Activated CD4-positive, CD25-positive, alpha-beta regulatory T cell (primary cell): ENCODE measurements at places on chromosomes 3 and 15.

GRCh38 chr3:23553353-23553752 lies 252.4 kb upstream of the UBE2E1 start:
- DNase-seq: no peak

GRCh38 chr3:160005004-160005403 lies 16.4 kb downstream of the IL12A start:
- no peak for DNase-seq

- DNase-seq: no peak
Observed at GRCh38 chr3:81497572-81498251, 263.7 kb downstream of the GBE1 start.

- no peak for DNase-seq
Observed at GRCh38 chr15:39665629-39666250, 84.9 kb downstream of the THBS1 start.

- no peak for DNase-seq
Observed at GRCh38 chr3:8385848-8386620, 115.6 kb upstream of the LMCD1 start.

- DNase-seq: no peak
Observed at GRCh38 chr15:48472756-48473155, 141.5 kb downstream of the DUT start.
